ENCODE measurements at places on chromosomes 3 and 15.

DNA sequence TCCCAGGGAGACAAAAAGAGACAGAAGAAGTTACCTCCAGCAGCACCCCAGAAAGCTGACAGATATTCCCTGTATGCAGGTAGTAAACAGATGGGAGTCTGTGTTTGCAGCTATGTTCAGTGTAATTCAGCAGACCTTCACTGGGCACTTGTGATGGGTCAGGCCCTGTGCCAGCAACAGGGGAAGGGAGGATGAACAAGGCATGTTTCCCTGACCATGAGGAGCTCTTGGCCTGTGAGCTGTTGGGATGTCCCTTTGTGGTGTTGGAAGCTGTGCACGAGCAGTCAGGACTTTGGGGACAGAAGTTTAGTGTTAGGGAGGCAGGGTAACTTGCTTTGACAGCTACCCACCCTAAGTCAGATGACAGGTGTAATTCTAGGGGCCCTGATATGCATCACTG, 106.0 kb upstream of the TRIM42 start:
- DNase-seq = no peak

GRCh38 chr3:40143283-40144090, 166.0 kb upstream of the EIF1B start:
- DNase-seq = no peak

- DNase-seq = no peak
These were observed 4.8 kb downstream of the SHF start for GRCh38 chr15:45182996-45183395.

- DNase-seq = no peak
These were observed 47.0 kb upstream of the SELENOK start for GRCh38 chr3:53938645-53939044.

- no peak for DNase-seq
These were observed 215.0 kb downstream of the WNT5A start for GRCh38 chr3:55272031-55272645.

DNA sequence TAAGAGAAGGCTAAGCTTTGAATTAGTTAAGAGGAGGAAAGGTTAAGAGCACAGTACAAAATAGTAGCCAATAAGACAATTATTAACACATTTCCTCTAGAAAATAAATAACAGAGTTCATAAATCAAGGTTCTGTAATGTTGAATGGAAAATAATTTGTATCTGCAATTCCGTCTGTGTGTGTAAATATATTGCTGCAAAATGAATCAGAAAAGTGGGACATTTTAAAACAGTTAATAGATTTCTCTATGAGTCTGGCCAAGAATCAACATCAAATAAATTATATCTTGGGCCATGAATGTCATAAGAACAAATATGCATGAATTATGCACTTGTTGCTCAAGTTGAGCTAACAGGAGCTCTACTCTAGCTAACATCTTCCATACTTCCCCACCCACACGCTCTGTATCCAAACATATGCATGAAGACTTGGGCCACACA, 14.2 kb upstream of the SUCNR1 start:
- no peak for DNase-seq

GRCh38 chr15:70512772-70513362, 250.5 kb downstream of the UACA start:
- DNase-seq = no peak
